ENCODE measurements at places on chromosomes 11 and 22. TPM values are rescaled to one million over a fixed set of nuclear protein-coding genes. Genes with fewer than 3 reads are reported as not detected.
A peak's percentile ranks its signal among the peaks of the same experiment; 100 is the strongest.

Gene VSIG10L2
- not detected for total RNA-seq

DNA sequence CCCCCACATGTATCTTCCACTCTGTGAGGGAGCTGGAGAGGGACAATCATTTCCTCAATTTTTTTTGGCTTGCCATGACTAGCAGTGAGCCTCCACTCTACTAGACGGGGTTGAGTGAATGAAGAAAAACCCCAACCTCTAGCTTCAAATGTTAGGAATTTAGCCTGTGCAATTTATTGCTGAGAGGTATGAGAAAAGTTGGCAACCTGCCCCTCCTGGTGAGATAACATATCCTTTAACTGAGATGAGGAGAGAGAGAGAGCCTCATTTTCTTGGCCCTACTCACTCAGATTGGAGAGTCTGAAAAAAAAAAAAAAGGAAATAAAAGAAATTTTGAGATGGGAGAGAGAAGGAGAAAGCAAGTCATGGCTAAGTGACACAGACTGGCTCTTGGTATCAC lies 218.2 kb upstream of the CARD18 start:
- no peak for ATAC-seq

Gene ZFPL1
- total RNA-seq: 37.6 TPM

Gene BDNF
- 6.4 TPM for total RNA-seq

- no peak for ATAC-seq
Observed at GRCh38 chr22:41132550-41132949, 40.2 kb downstream of the EP300 start.

DNA sequence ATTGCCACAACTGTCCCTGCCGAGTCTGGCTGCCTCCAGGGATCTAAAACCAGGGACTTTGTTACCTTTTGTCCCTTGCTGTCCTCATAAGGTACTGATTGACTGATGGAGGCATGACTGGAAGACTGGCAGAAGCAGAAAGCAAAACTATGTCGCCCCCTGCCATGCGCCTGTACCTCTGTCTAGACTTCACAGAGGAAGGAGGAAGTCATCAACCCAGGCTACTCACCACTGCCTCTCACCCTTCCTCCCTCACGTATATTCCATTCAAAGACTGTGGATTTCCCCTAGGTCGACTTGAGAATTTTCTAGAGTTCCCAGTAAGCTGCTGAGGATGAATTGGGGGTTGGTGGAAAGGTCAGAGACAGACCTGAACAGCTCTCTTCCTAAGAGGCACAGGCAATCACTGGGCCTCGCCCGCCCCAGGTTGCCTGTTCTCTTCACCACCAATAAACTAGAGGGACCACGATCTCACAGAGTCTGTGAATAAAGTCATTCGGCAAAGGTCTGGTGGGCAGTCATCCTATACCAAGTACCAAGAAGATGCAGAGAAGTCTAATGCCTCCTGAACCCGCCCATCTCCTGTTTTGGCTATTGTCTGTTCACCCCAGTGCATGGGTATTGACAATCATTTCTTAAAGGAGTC lies 27.5 kb upstream of the CHST1 start:
- no peak for ATAC-seq

GRCh38 chr22:27811778-27812177 lies 10.2 kb upstream of the MN1 start:
- ATAC-seq: no peak

GRCh38 chr22:35860087-35860733 lies 142.5 kb downstream of the APOL5 start:
- no peak for ATAC-seq

Gene POU2F3
- 0.26 TPM for total RNA-seq

Gene MSANTD2
- total RNA-seq: 17.2 TPM

- ATAC-seq: no peak
Observed at GRCh38 chr11:26704249-26704648, 17.6 kb downstream of the SLC5A12 start.

DNA sequence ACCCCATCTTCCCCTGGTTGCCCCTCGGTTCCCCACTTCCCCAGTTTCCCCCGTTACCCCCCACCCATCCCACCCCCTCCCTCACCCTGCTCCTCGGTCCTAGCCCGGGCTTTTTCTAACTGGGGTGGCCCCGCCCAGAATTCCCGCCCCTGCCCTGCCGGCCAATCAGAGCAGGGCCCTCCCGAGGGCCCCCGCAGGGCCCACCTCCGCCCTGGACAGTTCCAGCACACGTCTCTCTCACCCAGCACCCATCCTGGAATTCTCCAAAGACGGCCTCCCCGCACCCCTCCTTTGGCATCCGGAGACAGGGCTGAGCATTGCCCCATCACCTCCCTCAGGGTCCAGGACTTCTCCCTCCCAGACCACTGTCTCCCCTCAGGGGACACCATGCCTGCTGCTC lies at the start of gene H19:
Gene H19 (minus strand): TSS at position 88 of the 400 bp plus-strand sequence.
- ATAC-seq: peak; percentile 75

GRCh38 chr11:95095858-95096587 lies 6.4 kb downstream of the ENDOD1 start:
- ATAC-seq: peak; percentile 85

GRCh38 chr11:72609045-72609444 lies 65.2 kb downstream of the PDE2A start:
- no peak for ATAC-seq

Gene F2
- total RNA-seq: 0.36 TPM

GRCh38 chr22:42228483-42228882 lies 42.0 kb downstream of the TCF20 start:
- no peak for ATAC-seq

DNA sequence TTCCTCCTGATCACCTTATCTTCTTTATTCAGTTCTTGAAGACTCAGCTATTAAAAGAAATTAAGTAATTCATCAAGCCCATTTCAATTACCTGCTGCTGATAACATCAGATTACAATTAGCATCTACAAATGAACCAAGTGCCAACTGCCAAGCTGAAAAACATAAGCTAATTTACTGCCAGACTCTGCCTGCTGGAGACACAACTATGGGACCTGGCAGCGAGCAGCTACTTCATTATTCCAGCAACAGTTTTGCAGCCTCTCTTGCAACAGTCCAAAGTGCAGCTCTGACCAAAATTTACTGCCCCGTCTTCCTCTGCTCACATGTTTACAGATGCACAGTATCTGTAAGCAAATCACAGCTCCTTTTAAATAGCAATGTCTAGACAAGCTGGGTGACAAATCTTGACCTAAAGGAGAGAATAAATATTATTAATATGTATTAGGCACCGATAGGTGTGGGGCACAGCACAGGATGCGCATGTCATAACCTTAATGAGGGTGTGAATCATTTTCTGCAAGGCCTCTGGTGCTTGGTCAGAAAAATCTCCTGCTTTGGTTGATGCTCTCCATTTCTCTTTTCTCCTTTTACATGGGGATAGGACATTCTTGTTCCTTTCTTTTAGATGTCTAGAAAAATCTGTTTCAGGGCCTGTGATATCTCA lies 232.2 kb upstream of the PITPNB start:
- ATAC-seq: peak; percentile 26

Gene ACTN3
- total RNA-seq: not detected

GRCh38 chr11:27651711-27652110 lies 48.5 kb downstream of the BDNF start:
- no peak for ATAC-seq

DNA sequence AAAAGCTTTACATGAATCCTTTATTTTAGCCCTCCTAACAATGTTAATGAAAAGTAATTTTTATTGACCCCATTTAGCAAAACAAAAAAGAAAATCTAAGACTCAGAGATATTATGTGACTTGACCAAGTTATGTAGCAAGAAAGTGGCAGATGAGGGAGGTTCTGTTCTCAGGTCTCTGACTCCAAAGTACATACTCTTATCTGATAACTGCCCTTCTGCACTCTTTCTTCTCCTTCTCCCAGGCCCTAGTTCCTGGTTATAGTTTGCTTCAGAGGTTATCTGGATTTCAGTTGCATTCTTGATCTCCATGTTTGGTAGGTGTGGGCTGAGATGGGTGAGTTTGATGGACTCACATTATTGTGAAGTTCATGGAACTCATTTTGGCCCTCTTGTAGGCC lies 4.5 kb downstream of the OR9Q2 start:
- no peak for ATAC-seq

Gene PATE2
- total RNA-seq: 0.62 TPM

Gene RANGAP1
- total RNA-seq: 33.5 TPM

- ATAC-seq: no peak
Observed at GRCh38 chr22:25844601-25845000, 102.6 kb downstream of the MYO18B start.

- peak; percentile 36 for ATAC-seq
Observed at GRCh38 chr11:3380706-3381545, 2.0 kb upstream of the ZNF195 start.

DNA sequence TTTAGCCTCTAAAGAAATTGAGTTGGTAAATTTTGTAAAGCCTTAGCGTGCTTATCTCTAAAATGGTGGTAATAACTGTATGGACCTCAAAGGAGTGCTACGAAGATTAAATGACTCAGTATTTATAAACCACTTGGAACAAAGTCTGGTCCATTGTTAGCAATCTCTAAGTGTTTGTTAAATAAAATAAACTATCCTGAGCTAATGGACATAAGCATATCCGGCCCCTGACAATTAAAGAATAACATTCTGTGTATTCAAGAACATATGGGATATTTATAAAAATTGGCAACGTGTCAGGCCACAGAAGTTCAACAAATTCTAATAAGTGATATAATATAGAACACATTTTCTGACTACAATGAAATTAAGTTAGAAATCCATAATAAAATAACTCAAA lies 71.0 kb downstream of the MYEOV start:
- no peak for ATAC-seq

DNA sequence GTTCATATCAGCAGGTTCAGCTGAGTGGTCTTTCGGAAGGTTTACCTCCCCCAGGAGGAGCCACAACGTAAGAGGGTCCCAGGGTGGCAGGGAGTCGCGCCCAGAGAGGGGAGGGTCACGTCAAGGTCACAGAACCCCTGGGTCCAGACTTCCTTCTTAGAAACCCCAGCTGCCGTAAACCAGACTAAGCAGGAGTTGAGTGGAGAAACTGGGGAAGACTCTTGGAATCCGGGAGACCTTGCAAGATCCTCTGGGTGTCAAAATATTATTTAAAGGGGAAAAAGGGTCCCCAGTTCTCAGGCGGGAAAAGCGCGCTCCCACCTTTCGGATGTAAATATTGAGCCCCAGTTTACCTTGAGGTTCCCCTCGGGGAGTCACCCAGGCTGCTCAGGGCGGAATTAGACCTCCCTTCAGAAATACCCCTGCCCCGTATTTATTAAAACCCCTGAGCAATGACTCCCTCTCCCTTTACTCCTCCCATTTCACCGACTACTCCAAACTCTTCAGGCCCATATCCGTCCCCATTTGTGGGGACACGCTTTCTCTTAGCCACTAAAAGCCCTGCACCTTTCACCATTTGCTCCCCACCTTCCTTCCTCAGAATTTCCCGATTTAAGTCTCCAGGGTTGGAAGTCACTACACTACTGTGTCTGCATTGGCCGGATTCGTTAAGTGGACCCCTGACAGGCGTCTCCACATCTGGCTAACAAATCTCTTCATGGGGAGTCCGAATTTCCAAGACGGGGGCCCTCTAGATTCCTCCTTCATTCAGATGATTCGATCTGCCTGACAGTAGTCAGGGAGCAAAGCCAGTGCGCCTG lies 4.2 kb downstream of the SLC17A6 start:
- no peak for ATAC-seq

- ATAC-seq: no peak
Observed at GRCh38 chr11:114230031-114230704, 66.0 kb upstream of the NNMT start.

All from motor neuron (in vitro differentiated cells).